Fibroblast of skin of scalp (primary cell): ENCODE measurements at places on chromosomes 16 and 17.
A peak's percentile ranks its signal among the peaks of the same experiment; 100 is the strongest.

GRCh38 chr16:72635104-72635503 is 412.8 kb downstream of the ZFHX3 start:
- no peak for DNase-seq

GRCh38 chr16:22374311-22375116 is at the start of gene CDR2:
TSS of gene CDR2 (minus strand) at chr16:22374619. CDS start at chr16:22374309, 310 bp downstream.
- peak; percentile 98 for DNase-seq

DNA sequence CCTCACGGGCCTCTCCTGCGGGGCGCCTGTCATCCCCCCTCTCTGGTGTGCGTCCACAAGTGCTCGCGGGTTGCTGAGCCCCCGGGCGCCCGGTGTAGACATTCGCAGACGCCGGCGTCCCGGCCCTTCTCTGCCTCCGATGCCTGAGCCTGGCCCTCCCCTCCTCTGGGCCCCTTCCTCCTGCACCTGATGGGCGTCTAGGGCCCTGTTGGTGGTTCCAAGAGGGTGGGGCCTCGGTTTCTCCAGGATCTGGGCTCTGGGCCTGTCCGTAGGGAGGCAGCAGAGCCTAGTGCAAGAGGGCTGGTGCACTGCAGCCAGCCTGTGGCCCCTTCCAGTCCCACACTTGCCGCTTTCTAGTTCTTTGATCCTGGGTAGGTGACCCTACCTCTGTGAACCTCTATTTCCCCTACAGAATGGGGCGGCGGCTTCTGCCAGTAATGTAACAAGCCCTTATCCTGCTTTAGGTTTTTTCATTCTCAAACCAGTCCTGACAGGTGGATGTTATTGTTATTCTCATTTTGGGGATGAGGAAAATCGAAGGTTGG is 623 bp downstream of the E4F1 start:
- DNase-seq, result peak; percentile 35

- no peak for DNase-seq
Observed at GRCh38 chr17:57288773-57289121, 32.4 kb downstream of the MSI2 start.

- no peak for DNase-seq
Observed at GRCh38 chr17:57530508-57530907, 214.6 kb downstream of the CCDC182 start.

DNA sequence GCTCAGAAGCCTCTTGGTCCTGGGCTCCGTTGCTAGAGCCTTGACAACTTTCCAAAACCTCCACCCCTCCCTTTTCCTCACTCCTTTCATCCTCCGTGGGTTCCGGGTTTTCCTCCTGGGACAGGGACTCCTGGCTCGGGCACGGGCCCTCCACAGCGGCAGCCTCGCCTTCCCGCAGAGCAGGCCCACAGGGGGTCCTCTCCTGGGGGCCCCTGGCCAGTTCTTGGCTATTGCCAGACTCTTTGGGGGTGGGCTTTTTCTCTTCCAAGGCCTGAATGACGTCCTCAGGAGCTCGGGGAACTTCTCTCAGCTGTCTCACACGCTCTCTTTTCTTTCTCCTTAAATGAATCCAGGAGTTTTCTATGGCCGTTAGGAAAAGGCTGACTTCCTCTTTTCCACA is 19.3 kb upstream of the MNT start:
- no peak for DNase-seq

DNA sequence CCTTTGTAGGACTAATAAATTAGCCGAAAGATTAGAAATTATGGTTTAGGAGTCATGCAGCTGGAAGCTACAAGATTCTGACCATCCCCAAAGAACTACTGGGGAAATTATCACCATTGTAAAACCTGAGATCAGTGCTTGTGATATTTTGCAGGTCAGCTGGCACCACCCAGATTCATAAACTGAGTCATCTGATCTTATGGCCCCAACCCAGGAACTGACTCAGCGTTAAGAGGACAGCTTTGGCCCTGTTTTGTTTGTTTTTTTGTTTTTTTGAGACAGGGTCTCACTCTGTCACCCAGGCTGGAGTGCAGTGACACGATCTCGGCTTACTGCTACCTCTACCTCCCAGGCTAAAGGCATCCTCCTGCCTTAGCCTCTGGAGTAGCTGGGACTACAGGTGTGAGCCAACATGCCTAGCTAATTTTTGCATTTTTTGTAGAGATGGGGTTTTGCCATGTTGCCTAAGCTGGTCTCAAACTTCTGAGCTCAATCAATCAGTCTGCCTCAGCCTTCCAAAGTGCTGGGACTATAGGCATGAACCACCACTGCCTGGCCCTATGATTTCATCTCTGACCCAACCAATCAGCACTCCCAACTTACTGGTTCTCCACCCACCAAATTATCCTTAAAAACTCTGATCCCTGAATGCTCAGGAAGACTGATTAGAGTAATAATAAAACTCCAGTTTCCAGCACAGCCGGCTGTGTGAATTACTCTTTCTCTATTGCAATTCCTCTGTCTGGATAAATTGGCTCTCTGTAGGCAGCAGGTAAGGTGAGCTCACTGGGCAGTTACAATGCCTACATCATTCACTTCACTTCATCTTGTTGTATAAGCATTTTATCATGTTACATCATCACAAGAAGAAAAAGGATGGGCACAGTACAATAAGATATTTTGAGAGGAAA is 79.4 kb upstream of the KSR1 start:
- DNase-seq, result no peak

GRCh38 chr17:28812748-28813377 is 29.7 kb downstream of the FAM222B start:
- peak; percentile 49 for DNase-seq

- DNase-seq, result peak; percentile 53
Observed at GRCh38 chr16:54817432-54817831, 113.2 kb upstream of the IRX5 start.

GRCh38 chr16:24988593-24989338 is 26.4 kb downstream of the ARHGAP17 start:
- DNase-seq, result peak; percentile 57

DNA sequence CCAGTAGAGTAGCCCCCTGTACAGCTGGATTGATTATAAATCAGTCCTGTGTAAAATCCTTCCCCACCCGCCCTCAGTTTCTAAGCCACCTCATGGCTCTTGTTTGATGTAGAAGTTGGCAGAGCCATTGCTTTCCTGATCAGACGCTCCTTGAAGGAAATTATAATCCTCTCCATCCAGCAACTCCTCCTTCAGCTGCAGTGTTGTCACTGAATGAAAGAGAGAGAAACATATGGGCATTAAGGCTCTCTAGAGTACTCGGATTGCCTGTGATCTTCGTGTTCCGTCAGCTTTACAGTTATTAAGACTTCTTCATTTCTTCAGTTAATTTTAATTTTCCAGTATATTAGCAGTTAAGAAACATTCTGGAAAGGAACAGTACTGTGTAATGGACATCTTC is 14.3 kb downstream of the NME2 start:
- DNase-seq, result no peak

GRCh38 chr16:4273858-4274311 is 1.1 kb upstream of the TFAP4 start:
- peak; percentile 37 for DNase-seq

GRCh38 chr16:17474572-17474971 is 3.8 kb upstream of the XYLT1 start:
- no peak for DNase-seq

- DNase-seq, result no peak
Observed at GRCh38 chr17:53571342-53571741, 251.4 kb upstream of the KIF2B start.

DNA sequence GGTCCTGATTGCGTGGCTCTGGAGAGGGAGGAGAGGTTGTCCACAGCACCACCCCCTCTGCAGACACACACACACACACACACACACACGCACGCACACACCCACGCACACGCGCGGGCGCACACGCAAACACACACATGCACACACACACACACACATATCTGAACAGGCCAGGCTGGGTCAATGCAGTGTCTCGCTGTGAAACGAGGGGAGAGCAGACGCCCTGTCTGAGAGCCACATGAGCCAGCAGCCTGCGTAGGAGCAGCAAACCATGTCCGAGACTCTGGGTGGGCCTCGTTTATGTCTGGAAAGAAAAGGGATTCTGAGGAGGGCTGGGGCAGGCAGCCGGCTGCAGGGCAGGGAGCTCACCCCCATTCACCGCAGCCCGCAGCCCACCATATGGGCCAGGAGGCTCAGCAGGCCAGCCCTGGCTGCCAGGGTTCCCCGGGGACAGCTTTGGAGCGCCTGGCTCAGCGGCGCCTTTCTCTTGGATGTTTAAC is 93.3 kb upstream of the TNRC6C start:
- DNase-seq, result no peak

- DNase-seq, result no peak
Observed at GRCh38 chr16:27712251-27712711, 162.3 kb downstream of the KATNIP start.

GRCh38 chr16:86556576-86556975 is 1.5 kb upstream of the MTHFSD start:
- DNase-seq, result no peak

- DNase-seq, result no peak
Observed at GRCh38 chr16:72910875-72911274, 137.1 kb downstream of the ZFHX3 start.

- no peak for DNase-seq
Observed at GRCh38 chr16:28187595-28188004, 24.2 kb downstream of the XPO6 start.

DNA sequence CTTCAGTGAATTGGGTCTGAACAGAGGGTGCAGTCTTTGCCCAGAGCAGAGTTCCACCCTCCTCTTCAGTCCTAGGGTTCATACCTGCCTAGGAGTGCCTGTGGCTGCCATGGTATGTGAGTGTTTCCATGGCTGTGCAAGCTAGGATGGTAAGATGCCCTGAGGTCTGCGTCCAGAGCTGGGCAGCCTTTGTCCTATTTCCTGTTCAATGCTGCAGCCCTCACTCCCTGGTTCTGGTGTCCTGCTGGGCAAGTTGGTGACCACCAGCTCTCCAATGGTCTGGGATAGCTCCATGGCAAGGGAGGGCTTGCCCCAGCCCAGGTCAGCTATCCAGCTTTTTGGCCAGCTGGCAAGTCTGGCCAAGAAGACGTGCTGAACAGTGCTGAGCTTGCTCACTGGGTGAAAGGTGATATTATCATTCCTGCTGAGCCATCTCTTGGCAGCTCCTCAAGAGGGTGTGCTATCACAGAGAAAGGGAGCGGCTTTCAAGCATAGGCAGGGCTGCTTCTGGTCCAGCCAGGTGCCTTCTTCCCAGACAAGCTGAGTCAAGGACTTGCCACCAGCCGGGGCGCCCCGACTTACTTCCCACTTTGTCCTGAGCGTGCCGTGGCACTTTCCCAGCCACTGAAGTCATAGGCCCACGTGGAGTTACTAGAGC is 13.0 kb upstream of the NFATC3 start:
- peak; percentile 29 for DNase-seq

DNA sequence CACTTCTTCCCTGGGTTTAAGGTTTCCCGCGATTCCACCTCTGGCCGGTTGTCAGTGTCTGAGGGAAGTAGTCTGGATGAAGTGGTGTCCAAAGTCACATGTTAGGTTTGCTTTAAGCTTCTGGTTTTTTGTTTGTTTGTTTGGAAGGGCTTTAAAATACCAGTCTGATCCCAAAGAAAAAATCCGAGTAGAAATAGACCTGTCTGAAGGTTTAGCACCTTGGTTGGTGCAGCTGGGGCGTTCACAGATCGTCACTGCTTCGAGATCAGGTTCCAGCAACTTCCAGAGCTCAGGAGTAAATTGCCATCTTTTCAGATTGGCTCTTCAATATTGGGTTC is 567 bp downstream of the TMEM97 start:
- DNase-seq, result peak; percentile 7
